AG09319 (cell line): ENCODE measurements at places on chromosomes 4 and X.

- no peak for DNase-seq
Measured at GRCh38 chr4:139665690-139666529, at the start of gene MGST2. MGST2 (plus strand) TSS chr4:139665819; CDS start chr4:139666020, 201 bp downstream.

GRCh38 chr4:152063621-152064240 is 302.9 kb upstream of the GATB start:
- DNase-seq, result no peak

GRCh38 chrX:49230500-49231232 is 2.5 kb downstream of the CACNA1F start:
- no peak for DNase-seq

GRCh38 chrX:3545901-3546300 is 167.5 kb downstream of the PRKX start:
- no peak for DNase-seq

DNA sequence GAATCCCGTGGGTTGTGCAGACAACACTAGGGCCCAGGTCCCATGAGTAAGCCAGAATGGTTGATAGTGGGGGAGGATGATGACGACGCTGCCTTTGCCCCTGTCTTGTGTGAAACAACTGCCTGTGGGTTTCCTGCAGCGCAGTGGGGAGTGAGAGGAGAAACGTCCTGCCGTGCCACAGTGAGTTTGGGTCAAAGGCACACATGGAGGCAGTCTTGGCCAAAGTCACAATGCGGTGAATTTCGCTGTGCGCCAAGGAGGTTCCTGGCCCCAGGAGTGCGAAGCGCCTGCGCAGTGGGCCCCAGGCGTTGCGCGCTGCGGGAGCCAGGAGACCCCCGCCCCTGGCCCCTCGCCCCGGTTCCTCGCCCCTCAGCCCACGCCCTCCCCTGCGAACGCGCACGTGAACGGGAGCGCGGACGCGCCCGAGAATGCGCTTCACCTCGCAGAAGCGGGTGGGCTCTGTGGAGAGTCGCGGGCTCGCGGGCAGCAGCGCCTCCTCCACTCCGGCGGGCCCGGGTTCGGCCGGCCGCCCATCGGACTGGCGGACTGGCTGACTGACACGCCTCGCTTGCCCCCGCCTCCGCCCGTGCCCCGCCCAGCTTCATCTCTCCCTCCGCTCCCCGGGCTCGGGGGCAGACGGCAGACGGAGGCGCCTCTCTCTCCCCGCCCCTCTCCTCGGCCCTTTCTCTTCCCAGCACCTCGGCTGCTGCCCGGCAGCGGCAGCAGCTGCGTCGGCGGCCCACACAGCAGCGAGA is at the start of gene NUDT10:
Gene NUDT10 (plus strand): TSS at position 635 of the 755 bp plus-strand sequence. CDS start 144 bp downstream, outside the sequence.
- DNase-seq, result no peak

DNA sequence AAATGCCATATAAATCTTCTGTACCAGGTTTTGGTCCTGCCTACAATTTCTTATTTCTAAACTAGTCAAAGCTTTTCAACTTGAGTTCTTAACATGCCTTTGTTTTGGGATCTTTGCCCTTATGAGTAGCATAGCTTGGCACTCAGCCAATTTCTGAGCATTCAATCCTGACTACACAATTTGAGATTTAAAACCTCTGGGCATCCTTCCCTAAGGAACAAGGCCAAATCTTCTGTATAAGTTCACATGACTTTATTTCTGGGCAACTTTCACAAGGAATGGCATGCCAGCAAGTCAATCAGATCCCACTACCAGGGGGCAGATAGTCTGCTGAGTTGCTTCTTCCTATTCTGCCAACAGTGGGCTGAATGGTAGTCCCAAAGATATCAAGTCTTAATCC is 254.2 kb downstream of the ADAMTS3 start:
- DNase-seq, result peak; percentile 72

GRCh38 chr4:38672397-38673129 is 8.6 kb downstream of the KLF3 start:
- DNase-seq, result no peak

DNA sequence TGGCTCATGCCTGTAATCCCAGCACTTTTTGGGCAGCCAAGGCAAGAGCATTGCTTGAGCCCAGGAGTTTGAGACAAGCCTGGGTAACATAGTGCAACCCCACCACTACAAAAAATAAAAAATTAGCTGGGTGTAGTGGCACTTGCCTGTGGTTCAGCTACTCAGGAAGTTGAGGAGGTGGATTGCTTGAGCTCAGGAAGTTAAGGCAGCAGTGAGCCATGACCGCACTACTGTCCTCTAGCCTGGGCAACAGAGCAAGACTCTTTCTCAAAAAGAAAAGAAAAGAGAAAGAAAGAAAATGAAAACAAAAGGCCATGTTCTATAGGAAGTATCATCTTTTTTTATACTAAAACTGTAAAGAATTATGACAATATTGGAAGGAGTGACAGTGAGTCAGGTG is 38.5 kb downstream of the NEK1 start:
- no peak for DNase-seq

GRCh38 chr4:94370533-94371254 is 28.1 kb upstream of the HPGDS start:
- no peak for DNase-seq

GRCh38 chrX:41145920-41146608 is 60.8 kb downstream of the USP9X start:
- DNase-seq, result peak; percentile 59

GRCh38 chr4:94214703-94215319 is 7.1 kb downstream of the SMARCAD1 start:
- DNase-seq, result no peak

DNA sequence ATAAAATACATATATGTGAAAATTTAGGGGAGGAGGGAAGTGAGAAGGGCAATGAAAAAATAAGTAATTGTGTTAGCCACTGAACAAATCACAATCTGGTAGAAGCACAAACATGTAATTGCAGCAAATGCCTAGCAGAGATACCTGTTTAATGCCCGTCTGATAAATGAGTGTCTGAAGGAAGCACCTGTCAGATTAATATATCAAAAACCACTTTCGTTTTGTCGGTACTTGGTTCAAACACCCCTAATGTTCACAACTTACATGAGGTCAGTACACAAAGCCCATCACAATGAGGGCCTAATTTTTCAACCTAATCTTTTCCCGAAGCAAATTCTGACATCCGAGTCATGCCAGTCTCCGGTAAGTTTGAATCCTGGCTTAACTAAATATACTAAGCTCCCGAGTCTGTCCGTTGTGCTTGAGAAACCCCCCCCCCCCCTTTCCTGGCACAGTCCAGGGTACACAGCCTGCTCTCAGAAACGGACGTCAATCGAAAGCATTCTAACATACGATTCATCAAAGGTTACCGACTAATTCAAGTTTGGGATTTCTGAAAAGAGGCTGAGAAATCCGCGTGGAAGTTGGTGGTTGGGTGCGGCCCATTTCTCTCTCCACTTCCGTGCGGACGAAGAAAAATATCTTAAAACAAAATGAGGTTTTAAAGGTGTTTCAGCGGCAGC is 758 bp downstream of the SDAD1 start:
- no peak for DNase-seq

- DNase-seq, result no peak
Measured at GRCh38 chr4:1887052-1887451, 15.9 kb downstream of the NSD2 start.

GRCh38 chr4:66842026-66842723 is 703.1 kb downstream of the CENPC start:
- no peak for DNase-seq

DNA sequence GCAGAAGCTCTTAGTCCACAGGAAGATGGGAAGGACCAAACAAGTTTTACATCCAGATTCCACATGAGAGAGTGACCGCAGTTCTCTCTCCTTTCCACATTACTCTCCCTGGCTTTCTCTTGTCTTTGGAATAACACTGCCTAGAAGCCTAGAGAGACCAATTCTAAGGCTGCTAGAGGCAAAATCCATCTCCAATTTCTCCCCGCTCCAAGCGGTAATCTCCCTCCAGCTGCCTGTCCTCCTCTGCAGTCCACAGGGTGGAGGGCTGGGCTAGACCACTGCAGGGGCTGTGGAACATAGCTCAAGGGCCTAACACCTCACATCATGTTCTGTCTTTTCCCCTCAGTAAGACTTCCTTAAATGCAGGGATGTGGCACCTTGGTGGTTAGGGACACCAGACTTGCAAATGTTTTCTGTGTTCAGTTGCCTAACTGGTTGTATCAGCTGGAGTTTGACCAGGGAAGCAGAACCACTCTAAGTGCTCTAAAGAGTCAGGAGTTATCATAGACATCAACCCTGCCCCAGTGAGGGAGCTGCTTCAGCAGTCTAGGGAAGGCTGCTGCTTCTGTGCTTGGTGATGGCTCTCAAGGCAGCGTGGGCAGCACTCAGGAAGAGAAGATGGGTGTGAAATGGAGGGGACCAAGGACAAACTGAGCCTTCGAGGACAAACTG is 423.1 kb downstream of the BCOR start:
- DNase-seq, result no peak

GRCh38 chrX:39633293-39633692 is 464.5 kb downstream of the BCOR start:
- DNase-seq, result no peak

GRCh38 chr4:57270346-57270745 is 160.2 kb upstream of the IGFBP7 start:
- DNase-seq, result no peak

GRCh38 chr4:176440698-176441097 is 120.9 kb downstream of the SPCS3 start:
- no peak for DNase-seq

- no peak for DNase-seq
Measured at GRCh38 chr4:93918856-93919255, 90.3 kb downstream of the ATOH1 start.

GRCh38 chrX:49284212-49284611 is 14.6 kb downstream of the PPP1R3F start:
- no peak for DNase-seq

DNA sequence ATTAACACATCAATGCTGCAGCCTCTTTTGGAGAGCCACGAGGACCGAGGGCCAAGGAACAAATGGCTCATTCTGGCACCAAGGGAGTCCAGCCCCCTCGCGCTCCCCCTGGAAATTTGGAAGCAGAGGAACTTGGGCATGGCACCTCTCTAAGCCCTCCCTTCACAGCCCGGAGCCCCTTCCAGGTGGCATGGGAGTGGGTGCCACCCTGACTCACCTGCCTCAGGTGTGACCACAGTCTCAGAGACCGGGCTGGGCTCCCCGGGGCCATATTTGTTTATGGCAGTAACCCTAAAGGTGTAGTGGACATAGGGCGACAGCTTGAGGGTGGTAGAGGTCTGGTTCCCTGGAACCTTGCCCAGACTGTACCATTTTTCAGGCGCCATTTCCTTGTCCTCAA is 18.8 kb downstream of the L1CAM start:
- DNase-seq, result no peak

- no peak for DNase-seq
Measured at GRCh38 chr4:148069086-148069894, 337.4 kb downstream of the ARHGAP10 start.

DNA sequence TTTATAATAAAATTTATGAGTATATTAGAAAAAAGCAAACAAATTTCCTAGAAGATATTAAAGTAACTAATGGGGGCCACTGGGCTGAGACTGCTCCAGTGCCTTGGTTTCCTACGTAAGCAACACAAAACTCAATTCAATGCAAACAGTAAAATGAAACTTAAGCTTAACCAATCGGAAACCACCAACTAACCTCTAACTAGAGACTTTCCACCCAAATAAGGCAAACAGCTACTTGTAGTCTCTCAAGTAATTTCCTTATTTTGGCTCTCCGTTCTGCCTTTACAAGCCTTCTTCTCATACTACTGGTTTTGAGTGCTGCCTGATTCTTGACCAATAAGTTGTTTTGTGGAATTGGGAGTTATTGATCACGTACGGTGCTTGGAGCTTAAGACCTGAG is 167.3 kb upstream of the VEGFC start:
- DNase-seq, result no peak

DNA sequence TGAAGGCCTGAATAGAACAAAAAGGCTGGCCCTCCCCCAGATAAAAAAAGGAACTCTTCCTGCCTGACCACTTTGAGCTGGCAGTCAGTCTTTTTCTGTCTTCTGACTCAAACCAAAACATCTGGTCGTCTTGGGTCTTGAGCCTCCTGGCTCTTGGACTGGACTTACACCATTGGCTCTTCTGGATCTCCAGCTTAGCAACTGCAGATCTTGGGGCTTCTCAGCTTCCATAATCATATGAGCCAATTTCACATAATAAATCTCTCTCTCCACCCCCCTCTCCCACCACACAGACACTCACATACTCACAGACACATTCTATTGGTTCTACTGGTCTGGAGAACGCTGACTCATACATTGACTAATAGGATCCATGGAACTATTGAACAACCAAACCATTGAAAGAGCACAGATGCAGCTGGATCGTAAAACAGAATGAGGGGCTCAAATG is 15.6 kb upstream of the CWH43 start:
- no peak for DNase-seq

- no peak for DNase-seq
Measured at GRCh38 chrX:48945517-48946348, 11.7 kb downstream of the OTUD5 start.

GRCh38 chr4:183106839-183107238 is 7.8 kb downstream of the WWC2 start:
- no peak for DNase-seq

DNA sequence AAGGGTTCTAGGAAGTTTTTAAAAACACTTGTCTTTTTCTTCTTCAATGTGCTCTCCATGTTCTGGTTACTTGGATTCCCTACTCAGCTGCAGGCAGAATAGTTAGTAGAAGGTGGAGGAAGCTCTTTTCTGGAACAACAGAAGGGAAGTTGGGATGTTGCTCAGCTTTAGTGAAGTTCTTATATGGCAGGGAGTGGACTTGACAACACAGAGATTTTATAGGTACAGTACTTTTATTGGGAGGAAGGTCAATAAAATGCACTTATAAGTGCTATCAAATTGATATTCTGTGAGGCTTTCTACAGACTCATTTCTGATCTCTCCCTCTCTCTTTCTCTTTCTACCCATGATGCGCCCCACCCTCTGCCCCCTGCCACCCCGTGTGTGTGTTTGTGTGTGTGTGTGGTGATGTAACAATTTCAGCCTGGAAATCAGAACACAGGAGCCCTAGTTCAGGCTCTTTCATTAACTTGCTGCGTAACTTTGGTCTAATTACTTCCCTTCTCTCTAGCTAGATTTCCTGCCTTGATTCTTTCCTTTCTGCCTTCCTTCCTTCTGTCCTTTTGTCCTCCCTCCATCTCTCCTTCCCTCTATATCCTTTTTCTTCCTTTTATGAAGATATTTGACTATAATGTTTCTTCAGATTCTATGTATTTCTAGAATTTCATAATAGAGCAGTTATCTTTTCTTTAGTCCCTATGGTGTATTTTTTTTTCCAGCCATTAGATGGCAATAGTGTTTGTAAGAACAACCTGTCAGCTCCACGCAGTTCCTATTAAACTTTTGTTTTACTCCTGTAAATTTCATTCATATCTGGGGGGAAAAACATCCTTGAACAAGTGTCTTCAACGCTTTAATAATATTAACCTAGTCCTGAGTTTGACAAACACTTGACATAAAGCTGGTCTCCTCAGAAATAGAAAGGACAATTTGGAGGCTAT is 37.1 kb downstream of the HEPH start:
- DNase-seq, result no peak

DNA sequence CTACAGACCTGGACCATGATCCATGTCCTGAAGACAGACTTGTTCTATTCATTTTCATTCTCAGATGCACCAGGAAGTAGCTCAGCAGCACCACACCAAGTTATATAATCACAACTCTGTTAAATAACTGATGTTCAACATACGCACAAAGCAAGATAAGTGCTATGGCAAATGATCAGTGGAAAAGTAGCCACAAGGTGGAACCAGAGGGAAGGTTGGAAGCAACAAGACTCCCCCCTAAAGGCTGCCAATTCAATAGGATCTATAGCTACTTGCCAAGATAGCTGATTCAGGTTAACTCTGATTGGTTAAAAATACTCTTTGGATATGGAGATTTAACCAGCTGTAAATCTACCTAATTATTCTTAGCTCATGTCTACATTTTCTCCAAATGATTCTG is 23.7 kb upstream of the FAM47B start:
- peak; percentile 16 for DNase-seq

- DNase-seq, result no peak
Measured at GRCh38 chrX:13716905-13717304, 17.5 kb downstream of the TRAPPC2 start.
